ENCODE measurements at places on chromosomes 3 and 15.

- no peak for DNase-seq
Measured at GRCh38 chr3:17302774-17303173, 418.0 kb downstream of the PLCL2 start.

- no peak for DNase-seq
Measured at GRCh38 chr3:41190509-41191284, 8.6 kb upstream of the CTNNB1 start.

- DNase-seq, result no peak
Measured at GRCh38 chr3:111968319-111969054, 10.3 kb upstream of the ABHD10 start.

- DNase-seq, result no peak
Measured at GRCh38 chr15:76217029-76217881, 94.0 kb downstream of the ETFA start.

DNA sequence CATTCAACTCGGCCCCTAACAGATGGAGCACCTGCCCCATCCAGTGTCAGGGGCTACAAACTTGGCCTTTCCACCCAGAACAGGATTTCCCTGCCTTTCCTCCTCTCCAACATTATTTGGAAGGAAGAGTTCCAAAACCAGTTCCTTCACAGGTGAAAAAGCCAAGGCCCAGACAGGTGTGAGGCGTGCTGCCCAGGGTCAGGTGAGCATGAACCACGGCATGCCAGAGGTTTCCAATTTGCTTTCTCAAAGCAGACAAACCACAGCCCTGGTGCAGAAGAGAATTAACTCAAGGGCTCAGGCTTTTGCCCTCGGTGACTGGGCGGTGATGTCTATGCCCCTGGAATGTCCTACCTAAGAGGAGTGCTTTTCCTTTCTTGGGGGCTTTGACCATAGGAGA, 43.2 kb downstream of the LDHAL6B start:
- DNase-seq, result no peak

Data from effector memory CD4-positive, alpha-beta T cell (primary cell).